AML-193 (cell line): ENCODE measurements at places on chromosomes 5 and 9.

GRCh38 chr5:134580001-134580460 lies 52.6 kb downstream of the SAR1B start:
- DNase-seq, result no peak

DNA sequence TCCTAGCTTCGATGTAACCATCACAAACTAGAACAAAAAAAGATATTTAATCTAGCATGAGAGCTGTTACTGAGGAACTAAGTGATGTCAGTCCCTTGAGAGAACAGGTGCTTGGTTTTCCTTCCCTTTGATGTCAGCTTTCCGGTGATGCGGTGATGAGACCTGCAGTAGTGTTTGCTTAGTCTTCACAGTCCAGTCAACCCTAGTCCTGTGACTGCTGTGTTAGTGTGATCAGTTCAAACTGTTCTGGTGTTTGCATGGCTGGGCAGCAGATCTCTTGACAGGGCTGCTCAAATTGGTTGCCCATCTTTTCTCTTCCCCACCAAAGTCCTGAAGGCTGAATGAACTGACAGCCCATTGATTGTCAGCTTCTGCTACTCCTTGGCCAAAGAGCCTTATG lies 608.6 kb upstream of the DAB2 start:
- DNase-seq, result no peak

DNA sequence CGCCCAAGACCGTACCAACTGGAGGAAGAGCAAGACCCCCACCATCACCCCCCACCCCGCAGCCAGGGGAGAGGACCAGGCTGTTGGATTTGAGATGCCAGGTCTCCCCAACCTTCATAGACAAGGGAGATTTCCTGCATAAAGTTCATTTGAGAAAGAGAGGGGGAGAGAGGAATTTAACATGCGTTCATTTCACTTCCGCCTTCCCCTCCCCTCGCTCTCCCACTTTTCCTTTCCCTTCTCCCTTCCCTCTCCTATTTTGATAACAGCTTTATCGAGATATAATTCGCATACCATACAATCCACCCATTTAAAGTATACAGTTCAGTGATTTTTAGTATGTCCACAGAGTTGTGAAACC lies 4.2 kb upstream of the NKX2-5 start:
- DNase-seq, result no peak

- DNase-seq, result no peak
Measured at GRCh38 chr9:121038804-121039203, 11.3 kb downstream of the C5 start.
